Renal pelvis (tissue), 12 donors: ENCODE measurements at places on chromosomes 16 and 17. TPM values are rescaled to one million over a fixed set of nuclear protein-coding genes. Genes with fewer than 3 reads are reported as not detected.

GRCh38 chr17:7177954-7178477, 1.2 kb downstream of the ASGR1 start:
- peak; percentile 61 for DNase-seq

GRCh38 chr17:81039854-81040758, 5.2 kb downstream of the BAIAP2 start:
- no peak for DNase-seq

DNA sequence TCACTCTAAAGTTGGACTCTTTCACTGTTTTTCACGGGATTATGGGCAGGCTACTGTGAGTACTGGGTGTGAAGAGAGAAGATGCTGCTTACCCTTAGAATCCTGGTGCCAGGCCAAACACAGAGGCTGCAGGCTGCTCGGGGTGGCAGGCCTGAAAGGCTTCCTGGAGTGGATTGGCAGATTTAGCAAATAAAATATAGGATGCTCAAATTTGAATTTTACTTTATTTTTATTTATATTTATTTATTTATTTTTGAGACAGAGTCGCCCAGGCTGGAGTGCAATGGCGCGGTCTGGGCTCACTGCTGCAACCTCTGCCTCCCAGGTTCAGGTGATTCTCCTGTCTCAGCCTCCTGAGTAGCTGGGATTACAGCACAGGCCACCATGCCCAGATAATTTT, 14.9 kb upstream of the STAC2 start:
- no peak for DNase-seq

DNA sequence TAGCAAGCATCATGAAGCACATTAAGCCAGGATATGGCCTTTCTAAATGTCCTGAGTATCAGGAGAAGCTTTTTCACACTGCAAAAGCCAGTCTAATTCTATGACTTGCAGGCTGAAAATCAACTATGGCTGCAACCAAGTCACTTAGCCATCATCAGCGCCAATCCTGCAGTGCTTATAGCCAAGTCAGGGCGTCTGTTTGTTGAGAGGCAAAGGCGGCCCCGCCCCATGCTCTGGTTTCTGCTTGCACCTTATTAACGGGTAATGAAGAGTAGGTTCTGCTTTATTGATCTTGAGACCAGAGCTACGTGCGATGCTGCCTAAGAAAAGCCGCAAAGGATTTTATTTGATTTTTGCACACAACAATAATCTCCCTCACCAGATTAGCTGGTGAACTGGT, 88.4 kb downstream of the CDH13 start:
- DNase-seq = no peak

- no peak for DNase-seq
These were observed 114.5 kb downstream of the SMG6 start for GRCh38 chr17:2188971-2189630.

The SLC22A31 gene
- 0.63 TPM for polyA plus RNA-seq

DNA sequence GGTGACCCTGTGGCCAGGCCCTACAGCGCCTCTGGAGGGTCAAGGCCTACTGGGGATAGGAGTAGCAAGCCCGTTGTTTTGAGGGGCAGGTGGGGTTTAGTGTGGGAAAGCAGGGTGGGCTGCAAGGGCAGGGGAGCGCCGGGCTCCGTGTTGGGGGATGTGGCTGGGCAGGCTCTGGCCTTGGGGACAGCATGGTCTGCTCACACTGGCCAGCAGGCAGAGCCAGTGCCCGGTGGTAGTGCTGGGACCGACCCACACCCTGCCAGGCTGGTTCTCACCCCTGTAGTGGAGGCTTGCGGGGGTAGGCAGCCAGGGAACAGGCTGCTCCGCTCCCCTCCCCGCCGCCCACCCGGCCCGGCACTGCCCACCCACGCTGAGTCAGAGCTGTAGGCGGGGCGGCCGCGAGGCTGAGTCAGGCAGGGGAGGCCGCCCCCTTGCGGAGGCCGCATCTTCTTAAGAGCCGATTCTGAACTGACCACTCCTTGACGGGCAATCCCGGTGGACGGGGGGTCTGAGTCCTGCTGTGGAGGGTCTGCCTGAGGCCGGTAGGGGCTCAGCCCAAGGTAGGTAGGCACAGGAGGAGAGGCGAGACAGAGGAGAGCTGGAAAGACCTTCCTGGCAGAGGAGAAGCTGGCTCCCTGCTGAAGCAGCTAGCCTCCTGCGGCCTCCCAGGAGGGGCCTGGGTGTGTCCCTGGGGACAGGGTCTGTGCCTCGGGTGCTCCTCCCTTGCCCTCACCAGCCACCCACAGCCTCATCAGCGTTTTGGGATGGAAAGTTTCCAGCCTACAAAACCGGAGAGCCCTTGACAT, 62.4 kb downstream of the BAIAP2 start:
- peak; percentile 85 for DNase-seq

The CES5A gene
- 0.15 TPM for polyA plus RNA-seq

The KCNH6 gene
- polyA plus RNA-seq = 2.5 TPM

- DNase-seq = no peak
These were observed 10.2 kb upstream of the BCAR1 start for GRCh38 chr16:75261590-75262078.

The IGFALS gene
- 3.9 TPM for polyA plus RNA-seq

The KRTAP4-9 gene
- not detected for polyA plus RNA-seq

GRCh38 chr17:32127158-32127897, 15.0 kb upstream of the RHOT1 start:
- peak; percentile 57 for DNase-seq

- DNase-seq = no peak
These were observed 1.6 kb downstream of the ACTG1 start for GRCh38 chr17:81510785-81511553.

DNA sequence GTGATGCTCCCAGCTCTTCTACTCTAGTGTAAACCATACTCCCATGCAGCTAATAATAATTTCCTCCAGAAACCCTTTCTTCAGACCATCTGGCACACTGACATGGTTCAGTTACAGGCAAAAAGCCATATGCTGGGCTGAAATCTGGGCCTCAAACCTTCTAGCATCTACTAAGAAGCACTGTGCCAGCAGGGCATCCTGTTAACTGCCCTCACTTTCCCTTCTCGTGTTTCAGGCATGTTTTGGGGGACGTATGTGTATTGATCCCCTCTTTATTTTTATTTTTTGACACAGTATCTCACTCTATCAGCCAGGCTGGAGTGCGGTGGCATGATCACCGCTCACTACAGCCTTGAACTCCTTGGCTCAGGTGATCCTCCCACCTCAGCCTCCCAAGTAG, 33.3 kb downstream of the STAT5A start:
- no peak for DNase-seq

- peak; percentile 64 for DNase-seq
These were observed 89.5 kb upstream of the BCAR1 start for GRCh38 chr16:75340741-75341491.

The CBX4 gene
- 13.2 TPM for polyA plus RNA-seq

The PRSS21 gene
- not detected for polyA plus RNA-seq

DNA sequence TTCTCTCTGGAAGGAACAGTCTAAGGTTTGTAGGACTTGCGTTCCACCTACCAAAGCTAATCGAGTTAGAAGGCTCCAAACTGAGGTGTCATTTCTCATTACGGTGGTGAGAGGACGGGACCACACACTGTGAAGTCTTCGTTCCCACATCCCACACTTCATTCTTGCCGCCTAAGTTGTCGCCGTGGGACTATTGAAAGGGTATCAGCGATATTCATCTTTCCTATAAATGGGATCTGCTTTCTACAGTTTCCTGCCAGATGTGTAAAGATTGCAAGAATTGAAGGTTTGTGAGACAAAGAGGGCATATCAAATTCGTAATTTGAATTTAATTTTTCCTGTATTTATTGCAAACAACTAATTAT, 608 bp upstream of the TRIM37 start:
- DNase-seq = no peak

The ZPBP2 gene
- not detected for polyA plus RNA-seq
